ENCODE measurements at places on chromosomes 5 and 9. TPM values are rescaled to one million over a fixed set of nuclear protein-coding genes. Genes with fewer than 3 reads are reported as not detected.
A peak's percentile ranks its signal among the peaks of the same experiment; 100 is the strongest.

DNA sequence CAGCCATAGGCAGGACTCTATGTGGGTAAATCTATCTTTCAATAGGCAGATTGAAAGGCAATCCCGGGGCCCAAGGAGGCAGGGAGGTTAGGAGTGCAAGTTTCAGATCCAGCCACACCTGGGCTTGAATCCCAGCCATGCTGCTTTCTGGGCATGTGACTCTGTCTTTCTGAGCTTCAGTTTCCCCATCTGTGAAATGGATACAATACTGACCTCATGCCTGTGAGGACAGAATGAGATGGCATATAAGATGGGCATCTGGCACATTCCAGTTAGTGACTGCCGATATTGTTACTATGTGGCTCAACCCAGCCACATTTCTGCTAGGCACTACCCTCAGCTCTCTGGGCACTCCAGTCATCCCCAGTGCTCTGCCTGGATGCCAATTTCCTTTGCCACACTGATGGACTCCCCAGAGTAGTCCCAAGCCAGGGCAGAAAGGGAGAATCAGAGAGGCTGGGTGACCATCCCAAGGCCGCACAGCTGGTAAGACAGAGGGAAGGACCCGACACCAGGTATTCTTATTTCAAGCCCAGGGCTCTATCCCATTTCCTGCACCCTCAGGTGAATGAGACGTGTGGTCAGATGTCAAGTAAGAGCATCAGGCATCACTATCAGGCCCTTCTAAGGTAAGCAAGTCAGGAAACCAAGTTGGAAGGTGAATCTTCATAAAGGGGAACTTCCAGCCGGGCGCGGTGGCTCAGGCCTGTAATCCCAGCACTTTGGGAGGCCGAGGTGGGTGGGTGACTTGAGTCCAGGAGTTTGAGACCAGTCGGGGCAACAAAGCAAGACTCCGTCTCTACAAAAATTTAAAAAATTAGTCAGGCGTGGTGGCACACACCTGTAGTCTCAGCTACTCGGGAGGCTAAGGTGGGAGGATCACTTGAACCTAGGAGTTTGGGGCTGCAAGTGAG lies 38.7 kb downstream of the SH3PXD2B start:
- H3K27ac ChIP-seq, result peak overlapping the region; percentile 42
- no peaks in the 10 kb centered on the region for H3K36me3 ChIP-seq
- H3K27me3 ChIP-seq, result no peaks in the 10 kb centered on the region

DNA sequence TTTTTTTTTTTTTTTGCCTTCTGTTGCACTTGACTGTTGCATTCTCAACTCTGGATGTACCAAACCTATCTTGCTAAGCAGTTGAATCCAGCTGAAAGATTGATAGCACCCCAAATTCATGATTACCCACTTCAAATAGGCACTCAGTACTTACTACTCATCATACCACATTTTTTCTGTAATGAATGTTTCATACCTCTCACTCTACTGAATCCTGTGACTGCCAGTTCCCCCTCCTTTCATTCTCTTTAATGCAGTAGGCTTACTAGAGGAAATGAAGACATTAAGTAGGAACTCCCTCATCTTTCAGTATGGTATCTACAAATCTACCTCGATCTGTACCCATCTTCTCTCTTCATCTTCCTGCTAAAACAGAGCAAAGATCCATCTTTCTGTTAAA lies 6.8 kb downstream of the INVS start:
- H3K36me3 ChIP-seq, result no peaks in the 10 kb centered on the region
- no peak for DNase-seq

DNA sequence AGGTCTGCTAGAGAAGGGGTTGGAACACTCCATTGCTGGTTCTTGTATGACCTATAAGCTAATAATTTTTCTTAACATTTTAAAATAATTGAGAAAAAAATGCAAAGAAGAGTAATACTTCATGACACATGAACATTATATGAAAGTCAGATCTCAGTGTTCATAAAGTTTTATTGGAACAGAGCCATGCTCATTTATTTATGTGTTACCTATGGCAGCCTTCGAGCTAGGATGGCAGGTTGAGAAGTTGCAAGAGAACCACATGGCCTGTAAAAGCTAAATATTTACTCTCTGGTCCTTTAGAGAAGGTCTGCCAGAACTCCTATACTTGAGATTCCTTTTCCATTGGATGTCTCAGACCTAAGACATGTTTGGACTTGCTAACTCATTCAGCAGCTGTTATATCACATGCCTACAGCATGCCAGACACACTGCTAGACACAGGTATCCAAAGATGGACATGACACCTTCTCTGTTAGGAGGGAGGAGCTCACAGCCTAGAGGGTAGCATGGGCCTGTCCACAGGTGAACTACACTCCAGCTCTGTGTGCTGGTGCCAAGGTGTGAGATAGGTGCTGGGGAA lies 304.3 kb downstream of the ARHGAP26 start:
- DNase-seq, result no peak
- no peaks in the 10 kb centered on the region for H3K27me3 ChIP-seq
- H3K36me3 ChIP-seq, result no peaks in the 10 kb centered on the region
- no peak overlapping the region for H3K4me3 ChIP-seq
- no peaks in the 10 kb centered on the region for H3K4me1 ChIP-seq
- H3K27ac ChIP-seq, result no peak overlapping the region

DNA sequence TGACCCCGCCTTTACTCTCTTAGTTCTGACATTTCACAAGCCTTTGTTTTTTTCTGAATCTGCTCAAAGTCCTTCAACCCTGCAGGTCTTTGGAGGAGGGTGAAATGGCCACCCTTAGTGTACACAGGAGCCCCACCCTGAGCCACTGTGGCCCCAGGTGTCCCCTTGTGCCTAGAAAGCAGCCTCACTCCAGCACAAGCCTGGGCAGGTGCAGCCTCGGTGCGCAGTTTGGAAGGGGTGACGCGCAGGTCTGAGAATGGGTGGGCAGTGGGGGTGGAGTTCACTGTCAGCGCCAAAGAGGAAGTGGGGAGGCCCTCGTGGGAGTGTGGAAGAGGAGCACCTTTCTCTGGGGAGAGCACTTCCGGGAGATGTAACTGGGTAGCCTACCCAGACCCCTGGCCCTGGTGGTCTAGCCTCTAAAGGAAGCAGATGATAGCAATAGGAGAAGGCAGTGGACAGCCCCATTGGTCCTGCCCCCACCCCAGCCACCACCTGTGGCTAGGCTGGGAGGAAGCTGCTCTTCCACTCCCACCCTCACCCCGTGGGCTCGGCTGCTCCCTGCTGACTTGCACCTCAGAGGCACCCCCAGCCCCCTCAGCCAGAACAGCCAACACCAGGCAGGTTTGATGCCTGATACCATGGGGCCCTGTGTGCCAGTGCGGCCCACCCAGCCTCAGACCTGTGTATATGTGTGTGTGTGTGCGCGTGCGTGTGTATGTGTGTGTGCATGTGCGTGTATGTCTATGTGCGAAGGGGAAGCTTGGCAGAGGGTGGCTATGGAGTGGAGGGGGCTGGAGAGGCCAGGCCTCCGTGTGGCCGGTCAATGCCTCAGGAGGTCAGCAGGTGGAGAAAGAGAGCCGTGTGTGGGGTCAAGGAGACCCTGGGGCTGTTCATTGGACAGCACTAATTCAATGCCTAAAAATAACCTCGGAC lies 16.8 kb upstream of the DAB2IP start:
- DNase-seq, result no peak
- peaks cover 4% of the 10 kb centered on the region for H3K4me1 ChIP-seq
- no peak overlapping the region for H3K4me3 ChIP-seq
- H3K27me3 ChIP-seq, result no peaks in the 10 kb centered on the region
- H3K36me3 ChIP-seq, result no peaks in the 10 kb centered on the region
- H3K27ac ChIP-seq, result no peak overlapping the region

GRCh38 chr5:10579536-10580521 lies 16.0 kb downstream of the ANKRD33B start:
- H3K4me3 ChIP-seq, result no peak overlapping the region
- DNase-seq, result no peak
- H3K36me3 ChIP-seq, result no peaks in the 10 kb centered on the region
- H3K4me1 ChIP-seq, result no peaks in the 10 kb centered on the region

Gene WDR31
- total RNA-seq, result 5.1 TPM

Gene ADAMTSL1
- total RNA-seq, result 9.8 TPM

Gene HMCN2
- total RNA-seq, result 2.9 TPM

Gene FOXD4L3
- total RNA-seq, result not detected
